ENCODE measurements at places on chromosomes 12 and 14. TPM values are rescaled to one million over a fixed set of nuclear protein-coding genes. Genes with fewer than 3 reads are reported as not detected.

DNA sequence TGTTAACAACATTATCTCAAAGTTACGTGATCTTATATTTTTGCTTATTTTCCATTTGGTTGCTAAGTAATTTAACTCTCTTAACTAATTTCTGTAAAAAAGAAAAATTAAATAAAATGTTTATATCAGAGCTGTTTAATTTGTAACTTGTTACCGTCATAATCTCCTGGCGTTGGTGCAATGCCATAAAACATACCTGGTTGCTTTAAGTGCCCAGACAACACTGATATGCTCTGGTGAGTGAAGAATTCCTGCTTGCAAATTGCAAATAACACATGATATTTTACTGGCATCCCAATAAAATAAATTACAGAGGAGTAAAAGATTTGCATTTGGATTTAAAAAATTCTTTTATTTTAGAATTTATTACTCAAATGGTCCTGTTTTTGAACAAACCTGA lies 640.1 kb upstream of the MIS18BP1 start:
- no peak overlapping the region for H3K4me3 ChIP-seq
- H3K4me1 ChIP-seq: peaks cover 8% of the 10 kb centered on the region
- H3K27me3 ChIP-seq: no peaks in the 10 kb centered on the region
- no peak overlapping the region for H3K27ac ChIP-seq
- DNase-seq: no peak

GRCh38 chr12:10249690-10250455 lies 37.2 kb downstream of the GABARAPL1 start:
- H3K4me1 ChIP-seq: no peaks in the 10 kb centered on the region
- H3K27me3 ChIP-seq: peaks cover 2% of the 10 kb centered on the region
- no peaks in the 10 kb centered on the region for H3K36me3 ChIP-seq
- no peak for DNase-seq
- H3K27ac ChIP-seq: no peak overlapping the region

The RGS6 gene
- total RNA-seq: 1.2 TPM

The SSTR1 gene
- total RNA-seq: 8.2 TPM

The NAA30 gene
- 21.4 TPM for total RNA-seq
